ENCODE measurements at places on chromosomes 6 and 20.
A peak's percentile ranks its signal among the peaks of the same experiment; 100 is the strongest.

DNA sequence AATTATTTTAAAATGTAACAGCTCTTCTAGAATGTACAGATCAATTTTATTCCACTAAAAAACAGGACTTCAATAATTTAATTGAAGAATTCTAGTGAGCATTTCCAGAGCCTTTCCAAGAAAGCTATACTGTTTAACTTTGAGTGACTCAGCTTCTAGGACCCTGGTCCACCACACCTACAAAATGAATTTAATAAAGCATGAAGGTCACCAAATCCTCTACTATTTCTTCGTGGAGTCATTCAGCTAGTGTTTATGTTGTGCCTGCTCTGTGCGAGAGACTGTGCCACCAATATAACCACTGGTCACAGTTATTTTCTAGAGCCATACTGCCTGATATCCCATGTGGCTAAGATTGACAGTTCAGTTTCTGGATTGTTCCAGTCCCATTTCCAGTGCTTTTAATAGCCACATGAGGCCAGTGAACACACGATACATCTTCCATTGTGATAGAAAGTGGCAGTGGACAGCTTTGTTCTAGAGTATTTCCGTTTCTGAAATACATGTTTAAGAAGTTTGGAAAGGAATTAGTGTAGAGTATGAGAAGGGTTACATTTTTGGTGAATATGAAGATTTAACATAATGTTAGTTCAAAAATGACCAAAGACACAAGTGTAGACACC, 160.7 kb downstream of the MTHFD1L start:
- no peak for DNase-seq

DNA sequence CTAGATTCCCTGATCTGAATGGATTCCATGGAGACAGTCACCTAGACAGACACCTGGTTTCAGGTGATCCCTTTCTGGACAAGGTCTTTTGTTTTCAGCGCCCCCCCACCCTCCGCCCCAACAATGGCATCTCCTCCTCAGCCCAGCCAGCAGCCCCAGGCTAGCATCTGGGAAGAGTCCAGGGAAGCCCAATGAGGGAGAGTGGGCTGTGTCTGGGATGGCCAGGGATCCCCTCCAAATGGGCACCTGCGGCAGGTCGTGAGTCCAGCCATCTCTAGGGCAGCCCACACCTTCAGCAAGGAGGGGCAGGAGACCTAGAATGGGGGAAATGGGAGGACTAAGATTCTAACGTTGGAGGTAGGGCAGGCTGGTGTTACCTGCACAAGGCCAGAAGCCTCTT, 1.2 kb upstream of the SLC24A3 start:
- DNase-seq: no peak

- DNase-seq: no peak
Observed at GRCh38 chr6:122214605-122215318, 184.7 kb upstream of the HSF2 start.

DNA sequence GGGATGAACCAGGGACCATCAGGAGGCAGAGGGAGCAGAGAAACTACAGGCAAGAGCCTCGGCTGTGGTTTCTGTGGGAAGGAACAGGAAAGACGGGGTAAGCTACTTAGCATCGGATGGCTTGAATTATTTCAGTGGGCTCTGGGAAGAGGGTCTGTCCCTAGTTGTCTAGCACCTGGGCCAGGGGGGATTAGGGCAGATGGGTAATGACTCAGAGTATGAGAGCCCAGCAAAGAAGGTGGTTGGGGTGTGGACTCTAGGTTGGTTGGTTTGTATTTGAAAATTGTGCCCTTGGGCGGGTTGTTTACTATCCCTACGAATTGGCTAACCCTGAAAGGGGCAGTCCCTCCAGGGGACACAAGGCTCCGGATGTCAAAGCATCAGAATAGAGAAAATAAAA, 148.5 kb upstream of the TAB2 start:
- DNase-seq: no peak

DNA sequence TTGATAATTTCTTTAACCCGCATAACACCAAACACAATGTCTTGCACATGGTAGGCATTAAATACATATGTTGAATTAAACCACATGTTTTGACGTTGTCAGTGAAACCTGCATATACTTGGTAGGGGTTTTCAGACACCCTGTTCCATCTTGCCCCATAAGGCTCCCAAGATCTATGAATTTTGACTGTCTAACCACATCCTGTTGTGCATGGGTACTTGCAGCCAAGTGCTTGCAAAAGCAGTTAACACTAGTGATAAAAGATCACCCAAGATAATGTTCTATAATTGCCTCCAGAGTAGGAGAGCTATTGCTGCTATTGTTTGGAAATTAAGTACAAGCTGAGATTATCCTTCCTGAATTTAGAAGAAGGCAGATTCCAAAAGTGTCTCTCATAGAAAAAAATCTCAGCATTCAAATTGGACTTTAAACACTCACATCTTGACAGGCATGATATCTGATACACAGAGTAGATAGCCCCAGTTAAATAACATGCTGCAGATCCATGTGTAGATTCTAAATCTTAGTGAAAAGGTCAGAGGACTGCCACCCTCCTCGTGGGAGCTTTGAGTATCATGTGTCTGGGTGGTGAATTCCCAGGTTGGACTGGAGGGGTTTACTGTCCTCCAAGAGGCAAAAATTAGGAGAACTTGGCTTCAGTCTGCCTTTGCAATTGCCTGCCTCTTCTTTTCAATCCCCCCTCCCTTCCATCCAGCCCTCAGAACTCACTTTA, 25.8 kb upstream of the CCN6 start:
- no peak for DNase-seq

- DNase-seq: no peak
Observed at GRCh38 chr6:87382861-87383260, 24.9 kb upstream of the CFAP206 start.

DNA sequence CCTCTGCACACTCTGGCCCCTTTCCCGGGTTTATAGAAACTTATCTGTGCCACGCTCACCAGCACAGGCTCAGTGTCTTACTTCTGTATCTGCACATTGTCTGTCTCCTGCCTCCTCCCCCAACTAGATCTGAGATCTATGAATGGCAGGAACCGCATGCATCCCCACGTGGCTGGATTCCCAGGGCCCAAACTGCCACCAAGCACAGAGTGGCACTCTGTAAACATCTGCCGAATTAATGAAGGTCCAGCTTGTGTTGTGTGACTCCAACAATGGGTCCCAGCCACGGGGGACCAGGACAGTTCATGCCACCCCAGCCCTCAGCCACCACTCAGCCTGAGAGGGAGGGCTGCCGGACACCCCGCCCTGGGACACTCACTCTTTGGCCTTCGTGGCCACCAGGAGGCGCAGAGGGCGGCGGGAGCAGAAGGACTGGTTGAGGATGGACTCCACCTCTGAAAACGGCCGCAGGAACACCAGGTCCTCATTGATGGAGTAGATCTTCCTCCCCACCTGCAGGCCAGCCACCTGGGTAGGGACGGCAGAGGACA, 171.1 kb downstream of the PREX1 start:
- DNase-seq: no peak

DNA sequence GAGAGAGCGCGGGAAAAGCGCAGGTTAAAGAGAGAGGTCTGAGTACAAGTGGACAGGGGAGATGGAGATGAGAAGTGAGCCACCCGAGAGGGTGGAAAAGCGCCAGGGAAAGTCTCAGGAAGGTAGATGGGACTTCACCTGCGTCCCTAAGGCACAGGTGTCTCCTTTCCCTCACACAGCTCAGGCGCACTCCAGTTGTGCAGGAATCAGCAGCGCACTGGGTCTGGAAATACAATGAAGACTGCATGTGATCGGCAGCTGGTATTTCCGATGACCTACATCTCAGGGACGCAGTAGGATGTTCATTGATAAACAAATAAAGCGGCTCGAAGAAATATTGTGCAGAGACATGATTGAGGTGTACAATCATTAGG, 432 bp upstream of the KHDRBS2 start:
- DNase-seq: no peak

DNA sequence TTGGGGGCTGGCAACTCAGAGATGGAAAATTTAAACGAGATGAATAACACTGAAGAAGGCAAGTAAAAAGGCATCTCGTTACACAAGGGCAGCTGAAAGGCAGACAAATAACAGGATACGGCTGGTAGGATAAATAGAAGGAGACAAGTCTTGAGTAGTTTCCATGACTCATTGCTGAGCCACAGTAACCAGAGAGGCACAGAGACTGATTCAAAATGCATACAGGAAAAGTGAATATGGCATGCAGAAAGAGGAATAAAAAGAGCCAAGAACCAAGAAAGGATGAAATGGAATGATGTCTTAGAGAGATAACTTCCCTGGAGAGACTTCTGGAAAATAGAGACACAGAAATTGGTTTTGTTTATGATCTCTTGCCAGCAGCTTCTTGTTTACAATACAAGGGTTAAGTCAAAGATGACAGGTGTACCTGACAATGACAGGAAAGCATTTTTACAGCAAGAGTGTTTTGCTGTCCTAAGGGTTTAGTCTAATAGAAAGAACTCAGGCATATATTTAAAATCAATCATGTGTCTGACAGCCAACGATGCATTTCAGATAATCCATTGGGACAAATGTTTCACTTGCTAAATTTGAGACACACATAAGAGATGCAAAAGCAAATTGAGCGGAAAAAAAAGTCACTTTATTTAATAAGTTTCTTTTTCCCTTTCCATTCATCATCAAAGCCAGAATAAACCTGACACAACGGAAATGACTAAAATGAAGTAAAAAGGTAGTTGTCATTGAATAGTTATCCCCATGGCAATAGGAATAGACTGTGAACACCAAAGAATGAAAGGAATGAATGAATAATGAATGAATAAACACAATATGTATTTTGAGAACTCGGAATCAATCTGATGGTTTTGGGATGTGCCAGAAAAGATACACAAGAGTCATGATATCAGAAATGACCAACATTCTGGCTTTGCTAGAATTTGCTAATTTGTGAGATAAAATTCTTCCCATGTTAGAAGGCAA, 68.0 kb upstream of the KCNQ5 start:
- no peak for DNase-seq

GRCh38 chr20:22630701-22631100, 46.3 kb upstream of the FOXA2 start:
- no peak for DNase-seq

DNA sequence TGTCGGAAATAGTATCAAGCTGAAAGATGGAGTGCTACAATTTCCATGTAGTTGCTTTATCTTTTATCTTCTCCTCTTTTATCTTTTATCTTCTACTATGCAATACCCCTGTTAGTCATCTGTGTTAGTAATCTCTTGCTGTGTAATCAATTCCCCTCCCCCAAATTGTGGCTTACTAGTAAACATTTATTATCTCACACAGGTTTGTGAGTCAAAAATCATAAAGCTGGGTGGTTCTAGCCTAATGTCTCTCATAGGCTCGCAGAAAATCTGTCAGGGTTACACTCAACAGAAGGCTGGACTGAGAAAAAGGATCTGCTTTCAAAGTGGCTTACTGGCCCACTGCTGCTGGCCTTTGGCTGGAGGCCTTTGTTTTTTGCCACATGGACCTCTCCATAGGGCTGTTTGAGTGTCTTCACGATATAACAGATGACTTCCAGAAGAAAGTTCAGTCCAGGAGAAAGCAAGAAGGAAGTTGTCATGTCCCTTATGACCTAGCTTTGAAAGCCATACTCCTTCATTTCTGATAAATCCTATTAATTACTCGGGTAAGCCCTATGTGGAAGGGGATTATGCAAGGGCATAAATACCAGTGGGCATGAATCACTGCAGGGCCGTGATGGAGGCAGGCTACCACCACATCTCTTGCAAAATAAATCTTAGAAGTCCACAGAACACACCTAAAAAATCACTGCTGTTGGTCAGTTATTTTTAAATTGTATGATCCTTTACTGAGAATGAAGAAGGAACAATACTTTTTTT, 24.5 kb upstream of the PTCHD4 start:
- DNase-seq: no peak

- no peak for DNase-seq
Observed at GRCh38 chr6:148239801-148240460, 102.7 kb upstream of the SASH1 start.

- no peak for DNase-seq
Observed at GRCh38 chr6:23246896-23247295, 677.5 kb downstream of the HDGFL1 start.

GRCh38 chr20:54650052-54650719, 174.8 kb downstream of the DOK5 start:
- no peak for DNase-seq

GRCh38 chr20:51958099-51959065, 156.1 kb upstream of the SALL4 start:
- no peak for DNase-seq

- DNase-seq: no peak
Observed at GRCh38 chr6:34073540-34073939, 72.3 kb downstream of the GRM4 start.

- DNase-seq: peak; percentile 75
Observed at GRCh38 chr6:43627008-43627825, 1.8 kb downstream of the GTPBP2 start.

DNA sequence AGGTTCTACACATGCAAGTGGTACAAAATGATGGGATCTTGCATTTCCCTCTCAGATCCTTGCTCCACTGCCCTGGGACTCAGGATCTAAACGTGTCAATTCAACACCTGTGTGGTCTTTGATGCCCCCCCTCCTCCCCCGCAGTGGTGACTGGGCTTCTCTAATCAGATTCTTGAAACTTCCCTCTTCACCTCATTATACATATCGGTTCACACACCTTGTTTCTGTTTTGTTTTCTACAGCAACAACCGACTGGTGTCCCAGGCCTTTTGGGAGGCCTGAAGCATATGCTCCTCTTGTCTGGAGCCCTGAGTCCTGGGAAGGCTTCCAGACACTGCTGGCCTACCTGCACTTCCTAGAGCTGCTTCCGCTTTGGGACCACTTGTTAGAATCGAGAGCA, 20.0 kb downstream of the SAMD3 start:
- no peak for DNase-seq

DNA sequence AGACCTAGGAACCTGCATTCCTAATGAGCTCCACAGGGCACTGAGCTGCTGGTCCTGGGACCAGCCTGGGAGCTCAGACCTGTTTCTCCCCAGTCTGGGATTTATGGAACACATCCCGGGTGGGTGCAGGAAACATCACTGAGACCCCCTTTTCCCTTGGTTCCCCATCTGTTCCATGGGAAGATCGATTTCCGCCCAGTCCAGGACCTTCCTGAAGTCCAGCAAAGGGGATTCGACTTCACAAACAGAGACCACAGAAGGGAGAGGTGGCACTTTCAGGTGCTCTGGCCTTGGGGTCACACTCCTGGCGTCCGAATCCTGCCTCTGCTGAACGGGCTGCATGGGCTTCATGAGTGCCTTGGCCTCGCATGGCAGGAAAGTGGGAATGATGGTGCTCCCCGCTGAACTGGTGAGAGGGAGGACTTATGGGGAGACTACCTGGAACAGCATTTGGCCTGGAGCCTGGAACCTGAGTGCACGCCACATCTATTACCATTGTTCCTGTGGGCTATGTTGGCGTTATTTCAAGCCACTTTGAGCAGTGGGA, 296.3 kb downstream of the TAF4 start:
- DNase-seq: no peak

- DNase-seq: no peak
Observed at GRCh38 chr20:44544263-44544662, 22.4 kb upstream of the SERINC3 start.

- DNase-seq: no peak
Observed at GRCh38 chr6:21935561-21936028, 342.0 kb downstream of the SOX4 start.

GRCh38 chr6:100084316-100084990, 90.4 kb upstream of the MCHR2 start:
- DNase-seq: no peak

GRCh38 chr6:136696238-136696637, 96.0 kb downstream of the MAP3K5 start:
- DNase-seq: no peak
